ENCODE measurements at places on chromosomes 2 and 18.

DNA sequence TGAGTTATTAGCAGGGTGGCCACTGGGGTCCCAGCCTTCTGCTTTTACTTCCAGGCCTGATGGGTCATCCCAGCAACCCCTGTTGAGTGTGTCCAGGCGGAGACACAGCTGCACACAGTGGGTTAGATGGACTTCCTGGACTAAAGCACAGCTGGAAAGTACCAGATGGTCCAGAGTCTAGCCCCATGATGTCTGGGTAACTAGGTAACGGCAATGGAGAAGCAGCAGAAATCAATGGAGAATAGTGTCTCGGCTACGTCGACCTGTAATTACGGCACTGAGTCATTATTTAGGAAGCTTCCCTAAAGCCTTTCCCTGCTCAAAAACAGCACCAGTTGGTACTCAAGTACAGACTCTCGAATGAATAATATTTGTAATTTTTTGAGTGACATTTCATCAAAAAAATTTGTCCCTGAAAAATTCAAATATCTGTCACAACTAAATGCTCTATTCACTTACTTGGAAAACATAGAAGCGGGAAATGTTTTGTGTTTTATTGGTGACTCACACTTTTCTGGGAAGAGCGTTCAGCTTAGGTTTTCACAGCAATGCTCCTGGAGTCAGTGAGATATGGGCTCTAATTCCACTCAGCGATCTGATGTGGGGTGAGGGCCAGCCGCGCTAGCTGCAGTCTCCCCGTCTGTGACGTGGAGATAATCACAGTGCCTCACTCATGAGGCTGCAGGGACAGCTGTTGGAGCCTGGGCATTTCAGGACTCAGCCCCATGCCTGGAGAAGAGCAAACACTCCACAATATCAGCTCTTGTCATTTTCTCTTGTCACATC lies 16.2 kb upstream of the ARL4C start:
- no peak for DNase-seq

GRCh38 chr18:35442701-35443100 lies 55.1 kb downstream of the INO80C start:
- no peak for DNase-seq

GRCh38 chr2:177636672-177637071 lies 244.1 kb downstream of the AGPS start:
- no peak for DNase-seq

DNA sequence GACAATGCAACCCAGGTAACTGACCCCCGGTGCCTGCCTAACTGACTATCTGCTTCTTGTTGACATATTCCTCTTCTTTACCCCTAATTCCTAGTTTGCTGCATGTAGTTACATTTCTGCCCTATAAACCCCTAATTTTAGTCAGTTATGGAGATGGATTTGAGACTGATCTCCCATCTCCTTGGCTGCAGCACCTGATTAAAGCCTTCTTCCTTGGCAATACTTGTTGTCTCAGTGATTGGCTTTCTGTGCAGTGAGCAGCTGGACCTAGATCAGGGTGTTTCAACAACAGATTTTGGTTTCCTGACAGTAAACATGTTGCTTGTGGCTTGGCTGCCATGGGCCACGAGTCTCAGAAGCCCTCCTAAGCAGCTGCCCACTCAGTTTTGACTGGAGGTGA lies 105.4 kb downstream of the SP100 start:
- no peak for DNase-seq

GRCh38 chr2:164458792-164459191 lies 162.5 kb downstream of the GRB14 start:
- DNase-seq, result no peak
